ENCODE measurements at places on chromosomes 12 and 14.

GRCh38 chr14:77098529-77099353 lies 683 bp downstream of the CIPC start:
- peak; percentile 27 for DNase-seq

GRCh38 chr14:54730156-54730961 lies 163.4 kb downstream of the SAMD4A start:
- DNase-seq, result peak; percentile 22

DNA sequence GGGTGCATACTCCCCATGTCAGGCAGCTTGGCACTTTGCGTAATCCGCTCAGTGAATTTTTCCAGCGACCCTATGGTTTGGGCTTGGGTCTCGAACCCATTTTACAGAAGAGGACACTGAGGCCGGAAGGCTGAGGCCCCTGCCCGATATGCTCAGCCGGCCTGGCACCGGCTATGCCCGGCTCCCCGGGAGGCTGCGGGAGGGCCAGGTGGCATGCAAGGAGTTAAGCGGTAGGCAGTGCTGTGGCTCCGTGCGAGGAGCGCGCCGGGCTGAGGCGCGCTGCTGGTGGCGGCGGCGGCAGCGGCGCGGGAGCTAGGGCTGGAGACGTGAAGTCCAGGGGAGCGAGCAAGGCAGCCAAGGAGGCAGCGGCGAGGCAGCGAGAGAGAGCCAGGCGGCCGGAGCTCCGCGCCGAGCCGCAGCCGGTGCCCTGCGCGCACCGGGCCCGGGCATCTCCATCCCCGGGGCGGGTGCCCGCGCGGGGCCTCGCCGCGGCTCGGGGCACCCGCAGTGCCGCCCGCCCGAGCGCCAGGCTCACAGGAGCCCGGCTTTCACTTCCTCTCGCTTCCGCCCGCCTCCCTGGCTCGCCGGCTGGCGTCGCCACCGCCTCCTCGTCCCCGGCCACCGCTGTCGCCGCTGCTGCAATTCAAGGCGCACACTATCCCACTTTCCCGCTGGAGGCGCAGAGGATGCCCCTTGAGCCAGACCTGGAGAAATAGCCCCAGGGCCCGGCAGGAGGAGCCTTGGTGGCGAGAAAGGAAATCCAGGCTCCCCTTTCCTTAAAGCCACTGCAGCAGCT lies at the start of gene WSCD2:
TSS of gene WSCD2 (plus strand) at position 272 of the 796 bp plus-strand sequence. CDS start 66,545 bp downstream, outside the sequence.
- peak; percentile 24 for DNase-seq

GRCh38 chr12:15575671-15576541 lies 213.3 kb downstream of the EPS8 start:
- no peak for DNase-seq

DNA sequence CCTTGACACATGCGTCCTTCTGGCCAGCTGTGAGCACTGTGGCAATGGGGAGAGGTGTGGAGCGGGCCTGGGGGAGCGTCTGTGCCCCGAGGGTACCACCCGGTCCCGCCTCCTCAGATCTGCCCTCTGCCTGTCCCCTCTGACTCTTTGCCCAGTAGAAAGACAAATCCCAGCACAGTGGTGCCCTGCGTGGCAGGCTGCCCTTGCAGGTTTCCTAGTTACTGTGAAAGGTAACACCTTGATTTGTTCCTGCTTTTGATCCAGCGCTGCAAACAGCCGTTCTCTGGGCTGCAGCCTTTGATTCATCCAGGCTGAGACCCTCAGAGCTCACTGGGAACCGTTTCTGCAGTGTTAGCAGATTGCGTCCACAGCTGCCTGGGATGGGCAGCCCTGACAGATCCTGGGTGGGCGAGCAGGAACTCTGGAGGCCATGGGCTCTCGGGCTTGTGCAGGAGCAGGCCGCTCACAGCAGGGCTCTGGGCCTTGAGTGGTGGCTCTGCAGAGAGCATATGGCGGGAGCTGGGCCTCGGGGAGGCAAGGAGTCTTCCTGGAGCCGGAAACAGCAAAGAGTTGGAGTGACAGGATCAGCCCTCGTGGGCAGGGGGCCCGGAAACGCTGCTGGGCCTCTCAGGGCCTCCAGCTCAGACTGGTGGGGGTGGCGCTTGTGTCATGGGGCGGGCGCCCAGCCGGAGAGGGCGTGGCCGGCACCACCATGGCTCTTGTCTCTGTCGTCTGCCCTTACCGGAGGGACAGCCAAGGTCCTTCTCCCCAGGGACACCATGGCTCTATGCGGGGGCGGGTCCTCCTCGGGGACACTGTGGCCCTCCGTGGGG lies 16.6 kb downstream of the FBRSL1 start:
- peak; percentile 93 for DNase-seq

DNA sequence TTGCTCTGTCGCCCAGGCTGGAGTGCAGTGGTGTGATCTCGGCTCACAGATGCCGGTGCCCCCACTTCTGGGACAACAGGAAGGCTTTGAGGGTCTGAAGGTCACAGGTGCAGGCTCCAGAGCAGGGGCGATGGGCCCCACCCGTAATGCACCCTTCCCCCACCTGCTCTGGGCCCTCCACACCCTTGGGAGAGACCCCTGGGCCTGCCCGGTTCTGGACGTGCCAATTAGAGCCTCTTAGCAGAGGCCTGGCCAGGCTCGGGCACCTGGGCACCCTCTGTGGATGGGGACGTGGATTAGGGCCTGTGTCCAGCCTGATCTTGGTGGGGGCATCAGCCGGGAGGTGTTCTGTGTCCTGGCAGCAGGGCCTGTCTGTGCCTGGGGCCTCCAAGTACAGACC lies 62.2 kb downstream of the KIF26A start:
- no peak for DNase-seq

DNA sequence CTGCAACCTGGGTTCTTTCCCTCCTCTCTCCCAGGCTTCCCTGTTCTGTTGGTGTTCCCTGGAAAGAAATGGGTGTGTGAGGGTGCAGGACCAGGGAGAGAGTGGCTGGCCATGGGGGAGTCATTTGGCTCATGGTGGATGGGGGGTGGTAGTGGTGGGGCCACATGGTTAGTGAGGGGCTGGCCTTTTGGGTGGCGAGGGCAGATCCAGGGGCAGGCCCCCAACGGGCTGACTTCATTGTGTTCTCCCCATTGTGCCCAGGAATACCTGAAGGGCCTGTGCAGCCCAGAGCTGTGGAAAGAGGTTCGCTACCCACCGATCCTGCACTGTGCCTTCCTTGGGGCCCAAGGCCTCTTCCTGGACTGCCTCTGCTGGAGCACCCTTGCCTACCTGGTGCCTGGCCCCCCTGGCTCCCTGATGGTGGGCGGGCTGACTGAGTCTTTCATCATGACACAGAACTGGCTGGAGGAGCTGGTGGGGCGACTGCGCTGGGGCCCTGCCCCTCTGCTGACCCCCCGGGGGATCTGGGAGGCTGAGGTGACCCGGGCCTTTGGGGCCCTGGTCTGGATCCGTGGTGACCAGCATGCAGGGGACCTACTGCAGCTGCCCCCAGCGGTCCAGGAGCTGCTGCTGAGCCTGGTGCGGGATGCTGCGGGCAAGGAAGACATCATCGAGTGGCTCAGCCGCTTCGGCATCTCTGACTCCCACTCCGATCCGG lies 9.0 kb downstream of the NYNRIN start:
- no peak for DNase-seq

DNA sequence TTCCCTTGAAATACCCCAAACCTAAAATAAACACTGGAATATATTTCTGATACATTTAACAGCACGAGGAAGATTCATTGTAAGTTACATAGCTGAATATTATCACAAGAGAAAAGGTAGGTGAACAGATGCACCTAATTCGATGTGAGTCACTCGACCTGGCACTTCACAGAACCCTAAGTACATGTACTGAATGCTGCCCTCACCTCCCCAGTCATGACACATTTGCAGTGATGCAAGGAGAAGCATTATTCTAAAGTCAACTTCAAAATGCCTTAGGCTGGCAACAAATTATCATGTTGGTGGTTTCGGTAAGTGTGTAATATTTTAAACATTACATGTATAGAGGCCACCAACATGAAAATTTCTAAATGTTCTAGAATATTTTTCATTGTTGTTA lies 35.2 kb upstream of the TMTC2 start:
- DNase-seq, result no peak

GRCh38 chr12:131800594-131801135 lies 27.5 kb upstream of the MMP17 start:
- DNase-seq, result no peak

- DNase-seq, result peak; percentile 47
These were observed 35.5 kb downstream of the DCAF4 start for GRCh38 chr14:72961579-72962335.

- DNase-seq, result no peak
These were observed 15.8 kb downstream of the CCND2 start for GRCh38 chr12:4289231-4289878.

DNA sequence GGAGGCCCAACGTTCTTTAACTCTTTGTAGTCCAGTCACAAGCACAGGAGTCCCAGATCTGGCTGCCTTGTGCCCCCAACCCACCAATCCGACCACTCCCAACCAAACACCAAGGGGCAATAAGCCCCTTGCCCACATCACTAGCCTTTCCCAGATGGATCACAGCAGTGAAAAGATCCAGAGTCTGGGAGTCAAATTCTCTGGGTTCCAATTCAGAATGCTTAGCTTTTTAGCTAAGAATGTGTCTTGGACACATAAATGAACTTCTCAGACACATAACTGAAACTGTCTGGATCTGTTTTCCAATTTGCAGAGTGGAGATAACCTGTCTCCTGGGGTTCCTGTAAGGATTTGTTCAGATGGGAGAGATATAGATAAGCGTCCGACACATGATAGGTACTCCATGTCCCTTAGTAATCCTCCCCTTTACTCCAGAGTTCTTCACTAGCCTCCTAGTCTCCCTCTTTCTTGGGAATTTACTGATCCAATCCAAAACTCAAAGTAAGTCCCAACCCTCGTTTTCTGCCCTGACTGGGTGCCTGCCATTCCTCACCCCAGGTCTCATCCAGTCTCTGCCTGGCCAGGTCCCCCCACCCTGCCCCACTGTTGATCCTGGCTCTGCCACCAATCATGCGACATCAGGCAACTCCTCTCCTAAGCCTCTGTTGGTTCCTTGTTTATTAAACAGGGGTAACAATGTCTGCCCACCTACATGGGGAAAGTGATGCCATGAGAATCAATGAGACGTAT lies 439 bp upstream of the TNFRSF1A start:
- DNase-seq, result no peak

- DNase-seq, result no peak
These were observed 361.6 kb downstream of the AEBP2 start for GRCh38 chr12:19800884-19801283.

DNA sequence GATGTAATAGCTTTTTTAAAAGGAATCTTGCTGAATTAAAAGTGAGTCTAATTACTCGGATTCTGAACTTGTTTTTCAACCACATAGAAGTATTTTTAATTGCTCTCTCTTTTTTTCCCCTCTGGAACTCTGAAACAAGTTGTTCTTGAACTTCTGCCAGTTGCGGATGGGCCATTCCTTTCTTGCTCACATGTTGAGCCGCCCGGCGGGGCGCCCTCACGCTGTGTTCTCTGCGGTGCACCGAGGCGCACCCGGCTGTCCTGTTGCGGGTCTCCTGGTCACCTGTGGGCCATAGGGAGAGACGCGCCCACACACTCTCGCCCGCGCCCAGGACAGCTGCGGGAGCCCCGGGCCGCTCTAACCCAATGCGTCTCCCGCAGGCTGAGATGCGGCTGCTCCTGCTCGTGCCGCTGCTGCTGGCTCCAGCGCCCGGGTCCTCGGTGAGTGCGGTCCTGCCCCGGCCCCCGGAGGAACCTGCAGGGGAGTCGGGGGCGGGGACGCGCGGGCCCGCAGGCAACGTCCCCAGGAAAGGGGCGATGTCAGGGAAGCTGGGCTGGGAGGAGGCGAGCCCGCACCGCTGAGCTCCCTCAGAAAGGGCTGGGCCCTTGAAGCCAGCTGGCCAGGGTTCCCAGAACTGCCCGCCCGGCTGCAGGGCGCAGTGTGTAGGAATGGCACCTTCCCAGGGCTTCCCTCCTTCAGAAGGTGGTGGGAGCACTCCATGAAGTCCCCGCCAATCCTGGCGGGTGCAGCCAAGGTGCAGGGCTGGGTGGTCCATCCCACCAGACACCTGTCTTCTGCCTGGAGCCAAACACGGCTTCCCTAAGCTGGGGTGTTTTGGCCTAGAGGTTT lies 2.3 kb downstream of the PAPLN start:
- DNase-seq, result peak; percentile 70

DNA sequence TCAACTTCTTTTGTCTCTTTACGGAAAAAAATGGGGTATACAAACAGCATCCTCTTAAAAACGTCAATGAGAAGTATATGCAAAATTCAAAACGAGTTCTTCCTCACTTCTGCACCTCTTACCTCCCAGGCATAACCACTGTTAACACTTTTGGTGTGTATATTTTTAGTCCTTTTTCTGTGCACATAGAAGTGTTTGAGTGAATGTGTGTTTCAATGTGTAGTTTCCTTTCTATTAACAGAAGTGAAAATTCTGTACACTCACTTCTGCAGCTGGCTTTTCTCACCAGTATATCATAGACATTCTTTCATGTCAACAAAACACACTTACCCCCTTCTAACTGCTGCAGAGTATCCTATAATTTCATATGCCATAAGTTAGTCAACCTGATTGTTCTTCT lies 5.4 kb downstream of the UBR7 start:
- no peak for DNase-seq

DNA sequence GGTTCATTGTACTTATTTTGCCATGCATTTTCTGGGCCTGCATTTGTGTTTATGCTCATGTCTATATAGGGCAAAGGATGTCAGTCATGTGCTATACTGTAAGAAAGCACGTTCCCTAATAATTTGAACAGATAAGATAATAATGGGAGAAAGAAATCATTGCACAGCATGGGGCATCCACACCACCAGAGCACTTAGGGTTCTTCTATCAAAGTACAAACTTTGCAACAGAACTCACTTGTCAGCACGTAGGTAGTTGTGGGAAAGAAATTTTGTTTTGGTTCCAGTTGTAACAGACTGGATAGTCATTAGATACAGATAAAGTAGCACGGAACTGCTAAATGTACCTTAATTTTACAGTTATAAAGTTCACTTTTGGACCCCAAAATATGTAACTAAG lies 10.1 kb downstream of the PPP1CC start:
- DNase-seq, result no peak

DNA sequence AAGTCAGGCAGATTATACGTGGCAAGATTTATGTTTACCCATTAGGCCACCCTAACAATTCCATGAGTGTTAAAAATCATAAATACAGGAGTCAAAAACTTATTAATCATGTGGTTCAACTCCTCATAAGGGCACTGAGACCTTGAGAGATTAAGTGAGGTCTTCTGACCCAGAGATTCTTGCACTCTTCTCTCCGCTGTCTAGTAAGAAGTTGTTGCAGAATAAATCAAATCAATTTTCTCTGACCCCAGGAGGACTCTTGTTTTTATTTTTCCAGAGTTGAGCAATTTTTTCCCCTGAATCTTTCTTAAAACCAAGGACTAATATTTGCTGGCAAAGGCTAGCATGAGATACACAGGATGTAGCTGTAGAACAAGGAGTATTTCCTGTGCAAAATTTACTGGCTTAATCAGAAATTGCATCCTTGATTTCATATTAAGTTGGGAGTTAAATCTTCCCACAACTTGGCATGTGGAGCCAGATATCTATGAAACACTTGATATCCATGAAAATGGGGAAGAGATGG lies 90.9 kb upstream of the PTHLH start:
- DNase-seq, result no peak

Data from AG08396 (cell line).